ENCODE measurements at places on chromosomes 2 and 18.

DNA sequence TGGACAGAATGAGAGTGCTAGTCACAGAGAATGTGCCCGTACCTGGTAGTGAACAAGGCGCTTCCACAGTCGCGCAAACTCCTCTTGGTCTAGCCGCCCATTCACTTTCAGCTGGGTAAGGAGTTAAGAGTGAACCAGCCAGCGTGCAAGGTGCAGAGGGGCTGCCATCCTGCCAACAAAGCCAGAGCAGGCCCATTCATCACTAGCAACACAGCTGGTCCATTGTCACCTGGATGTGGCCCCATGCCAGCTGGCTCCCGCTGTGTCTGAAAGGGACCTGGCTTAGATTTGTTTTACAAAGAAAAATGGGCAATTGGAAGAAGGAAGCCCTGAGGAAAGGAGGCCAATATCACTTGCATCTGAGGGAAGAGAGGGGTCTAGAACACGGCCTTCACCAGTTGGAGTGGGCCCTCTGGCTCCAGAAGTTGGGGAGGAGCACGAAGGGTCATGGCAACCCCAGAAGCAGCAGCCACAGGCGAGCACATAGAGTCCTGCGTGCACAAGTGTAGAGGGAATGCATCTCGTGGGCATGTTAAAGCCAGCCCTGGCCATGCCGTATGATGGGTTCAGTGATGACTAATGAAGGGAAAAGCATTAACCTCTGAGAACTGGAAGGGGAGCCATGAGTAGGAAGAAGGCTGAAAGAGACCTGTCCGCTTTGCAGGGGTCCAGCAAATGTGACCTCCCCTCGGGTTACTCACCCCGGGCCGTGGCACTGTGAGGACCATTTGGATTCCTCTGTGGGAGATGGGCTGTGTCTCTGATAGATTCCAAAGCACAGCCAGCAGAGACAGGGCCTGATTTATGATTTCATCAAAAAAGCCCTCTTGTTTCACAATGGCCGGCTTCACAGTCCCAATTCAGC lies 70.6 kb downstream of the CAPN13 start:
- DNase-seq, result no peak

- no peak for DNase-seq
Observed at GRCh38 chr2:228875152-228875900, 395.8 kb downstream of the PID1 start.

DNA sequence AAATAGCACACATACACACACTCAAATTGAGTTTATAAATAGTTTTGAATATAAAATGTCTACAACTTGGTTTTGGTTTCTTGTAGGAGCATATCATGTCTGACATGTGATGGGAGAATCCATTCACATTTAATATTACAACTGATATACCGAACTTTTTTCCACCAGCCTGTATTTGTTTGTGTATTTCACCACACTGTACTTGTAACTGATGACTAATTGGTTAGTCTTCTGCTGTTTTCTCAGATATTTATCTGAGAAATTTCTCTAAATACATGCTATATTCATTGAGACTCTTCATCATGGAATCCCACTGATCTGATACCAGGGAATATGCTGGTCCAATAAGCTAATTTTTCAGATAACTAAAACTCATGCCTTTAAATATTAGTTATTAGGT lies 56.3 kb upstream of the UBXN4 start:
- no peak for DNase-seq

DNA sequence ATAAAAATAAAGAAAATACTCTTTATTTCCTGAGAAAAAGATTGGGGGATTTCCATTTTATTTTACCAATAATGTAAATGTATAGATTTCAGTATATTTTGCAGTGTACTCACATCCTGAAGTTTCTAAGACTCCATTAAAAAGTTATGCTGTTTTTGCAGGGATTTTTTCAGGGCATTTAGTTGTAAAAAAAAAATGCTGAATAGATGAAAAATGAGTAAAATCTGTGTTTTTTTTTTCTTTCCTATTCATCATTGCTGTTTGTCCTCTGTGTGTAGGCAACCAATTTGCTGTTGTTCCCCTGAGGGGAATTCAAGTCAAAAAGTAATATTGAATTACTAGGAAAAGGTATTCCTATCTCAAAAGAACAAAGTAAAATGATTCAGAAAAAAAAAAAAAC lies 66.3 kb downstream of the MEIS1 start:
- DNase-seq, result no peak

- no peak for DNase-seq
Observed at GRCh38 chr2:214536625-214537024, 125.8 kb downstream of the VWC2L start.

- no peak for DNase-seq
Observed at GRCh38 chr2:141207036-141207385, 923.8 kb downstream of the LRP1B start.

GRCh38 chr2:54088191-54088634 lies 27.2 kb upstream of the ACYP2 start:
- no peak for DNase-seq

DNA sequence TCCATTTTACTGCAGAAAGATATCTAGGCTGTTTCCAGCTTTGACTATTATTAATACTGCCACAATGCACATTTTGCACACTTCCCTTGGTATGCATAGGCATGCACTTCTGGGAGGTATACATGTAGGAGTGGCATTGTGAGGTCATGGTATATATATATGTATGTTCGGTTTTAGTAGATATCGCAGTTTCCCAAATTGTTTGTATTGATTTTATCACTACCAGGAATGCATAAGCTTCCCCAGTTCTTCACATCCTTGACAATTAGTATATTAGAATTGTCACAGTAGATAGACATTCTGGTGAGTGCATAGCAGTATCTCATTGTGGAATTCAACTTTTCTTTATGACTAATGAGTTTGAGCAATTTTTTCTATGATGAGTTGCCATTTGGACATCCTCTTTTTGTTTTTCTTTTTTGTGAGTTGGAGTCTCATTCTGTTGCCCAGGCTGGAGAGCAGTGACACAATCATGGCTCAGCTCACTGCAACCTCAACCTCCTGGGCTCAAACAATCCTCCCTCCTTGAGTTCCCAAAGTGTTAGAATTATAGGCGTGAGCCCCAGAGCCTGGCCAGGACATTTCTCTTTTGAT lies 4.2 kb upstream of the GRB14 start:
- no peak for DNase-seq

DNA sequence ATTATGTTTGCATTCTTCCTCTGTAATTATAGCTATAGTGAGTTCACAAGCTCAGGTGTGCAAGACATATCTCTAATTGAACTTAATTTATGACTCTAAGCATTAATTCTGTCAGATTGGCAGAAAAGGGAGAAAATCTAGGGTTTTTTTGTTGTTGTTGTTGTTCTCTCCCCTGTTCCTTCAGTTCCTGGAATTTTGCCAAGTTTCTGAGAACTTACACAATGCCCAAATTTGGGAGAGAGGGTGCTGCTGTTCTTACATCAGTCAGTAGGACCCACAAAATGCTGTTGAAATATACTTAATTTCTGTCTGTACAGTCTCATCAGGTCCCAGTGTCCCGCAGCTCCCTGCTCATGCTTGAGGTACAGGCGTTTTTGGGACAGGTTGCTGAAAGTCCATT lies 221.8 kb upstream of the RBMS1 start:
- DNase-seq, result no peak

GRCh38 chr2:238473014-238473413 lies 46.3 kb downstream of the ASB1 start:
- no peak for DNase-seq

GRCh38 chr2:102126660-102127059 lies 15.9 kb upstream of the IL1R1 start:
- no peak for DNase-seq

- DNase-seq, result peak; percentile 25
Observed at GRCh38 chr2:105443617-105444598, 45.1 kb upstream of the FHL2 start.

- DNase-seq, result no peak
Observed at GRCh38 chr2:16238001-16238761, 297.8 kb downstream of the MYCN start.

GRCh38 chr2:226489775-226490541 lies 309.7 kb downstream of the IRS1 start:
- no peak for DNase-seq

GRCh38 chr2:19350678-19351401 lies 7.6 kb downstream of the OSR1 start:
- no peak for DNase-seq

- no peak for DNase-seq
Observed at GRCh38 chr2:82674652-82675051, 1784.4 kb downstream of the SUCLG1 start.

- DNase-seq, result peak; percentile 43
Observed at GRCh38 chr2:134365356-134365755, 111.5 kb downstream of the MGAT5 start.

- DNase-seq, result no peak
Observed at GRCh38 chr2:226153553-226153952, 646.1 kb downstream of the IRS1 start.

GRCh38 chr2:240384711-240385450 lies 50.6 kb upstream of the GPC1 start:
- DNase-seq, result no peak

GRCh38 chr2:111919794-111920608 lies 21.6 kb downstream of the MERTK start:
- no peak for DNase-seq

Data from K562 (cell line).